ENCODE measurements at places on chromosomes 16 and 17.
A peak's percentile ranks its signal among the peaks of the same experiment; 100 is the strongest.

DNA sequence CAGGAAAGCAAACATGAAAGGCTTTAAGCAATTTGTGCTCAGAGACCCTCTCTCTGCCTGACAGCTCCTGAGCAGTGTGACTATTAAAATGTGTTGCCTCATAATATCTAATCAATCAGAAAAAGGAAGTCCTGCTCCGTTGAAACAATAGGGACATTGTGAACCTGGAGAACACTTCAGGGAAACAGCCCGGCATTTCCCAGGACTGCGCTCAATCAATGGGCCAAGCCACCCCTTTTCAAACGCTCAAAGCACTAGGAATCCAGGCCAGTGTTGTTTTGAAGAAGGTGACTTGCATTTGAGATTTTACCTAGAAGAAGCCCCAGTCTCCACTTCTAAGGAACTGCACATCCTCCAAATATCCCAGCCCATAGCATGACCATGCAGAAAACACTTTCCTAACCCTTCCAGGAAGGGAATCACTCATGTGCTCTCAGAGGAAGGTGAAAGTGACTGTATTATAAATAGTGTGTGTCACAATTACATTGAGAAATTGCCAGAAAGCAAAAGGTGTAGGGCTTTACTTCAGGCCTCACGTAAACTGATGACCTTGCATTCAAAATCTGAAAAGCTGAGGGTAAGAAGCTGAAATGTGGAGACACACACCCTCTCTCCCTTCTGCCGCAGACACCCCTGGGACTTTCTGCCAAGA is 19.4 kb downstream of the CDRT4 start:
- H3K4me3 ChIP-seq: no peak overlapping the region
- H3K27ac ChIP-seq: no peak overlapping the region
- no peak for ATAC-seq
- H3K27me3 ChIP-seq: no peaks in the 10 kb centered on the region
- no peaks in the 10 kb centered on the region for H3K4me1 ChIP-seq

DNA sequence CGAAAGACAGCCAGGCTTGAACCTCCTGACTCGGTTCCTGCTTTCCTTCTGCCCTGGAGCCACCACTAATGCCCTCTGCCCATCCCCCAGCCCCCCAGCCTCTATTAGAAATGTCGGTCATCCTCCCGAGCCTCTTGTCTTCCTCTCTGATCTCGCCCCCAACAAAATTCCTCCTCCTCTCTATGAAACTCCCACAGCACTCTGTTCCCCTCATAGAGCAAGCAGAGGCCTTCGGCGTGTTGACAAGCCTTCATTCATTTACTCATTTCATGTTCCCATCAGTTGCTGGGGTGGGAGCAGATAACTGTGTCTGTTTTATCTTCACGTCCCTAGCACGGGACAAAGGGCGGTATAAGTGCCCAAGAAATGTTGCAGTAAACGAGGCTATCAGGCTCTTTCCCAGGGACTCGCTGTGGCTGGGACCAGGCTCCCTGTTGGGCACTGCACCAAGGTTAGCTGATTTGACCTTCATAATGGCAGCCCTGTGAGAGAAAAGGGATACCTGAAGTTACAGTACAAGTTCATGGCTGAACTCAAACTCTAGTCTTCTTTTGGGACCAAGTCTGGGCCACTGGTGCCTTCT is 7.8 kb downstream of the FBXL19 start:
- no peak overlapping the region for H3K27ac ChIP-seq
- no peaks in the 10 kb centered on the region for H3K27me3 ChIP-seq
- peaks cover 42% of the 10 kb centered on the region for H3K36me3 ChIP-seq
- H3K4me3 ChIP-seq: no peak overlapping the region

DNA sequence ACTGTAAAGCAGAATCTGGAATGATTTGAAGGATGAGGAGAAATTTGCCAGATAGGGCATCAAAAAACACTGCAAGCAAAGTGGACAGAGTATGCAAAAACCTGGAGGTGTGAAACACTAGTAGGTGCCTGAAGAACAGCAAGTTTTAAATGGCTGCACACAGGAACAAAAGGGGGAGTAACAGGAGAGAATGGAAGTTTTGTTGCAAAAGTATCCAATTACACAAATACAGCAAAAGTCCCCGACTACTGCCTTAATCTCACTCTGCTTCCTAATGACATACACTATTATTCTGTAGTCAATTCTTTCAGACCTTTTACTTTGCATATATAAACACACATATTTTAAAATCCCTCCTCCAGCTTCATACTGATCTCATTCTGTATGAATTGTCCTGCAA is 1.5 kb downstream of the HEATR6 start:
- H3K36me3 ChIP-seq: peaks cover 19% of the 10 kb centered on the region
- ATAC-seq: no peak
- peak overlapping the region; percentile 83 for H3K4me3 ChIP-seq

DNA sequence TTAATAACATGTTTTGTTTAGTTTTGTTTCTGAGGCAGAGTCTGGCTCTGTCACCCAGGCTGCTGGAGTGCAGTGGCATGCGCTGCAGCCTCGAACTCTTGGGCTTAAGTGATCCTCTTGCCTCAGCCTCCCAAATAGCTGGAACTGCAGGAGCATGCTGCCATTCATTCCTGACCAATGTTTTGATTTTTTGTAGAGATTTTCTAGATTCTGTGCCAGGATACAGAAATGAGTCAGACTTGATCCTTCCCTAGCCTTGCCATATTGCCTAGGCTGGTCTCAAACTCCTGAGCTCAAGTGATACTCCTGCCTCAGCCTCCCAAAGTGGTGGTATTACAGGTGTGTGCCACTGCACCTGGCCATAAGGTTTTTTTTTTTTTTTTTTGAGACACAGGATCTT is 17.7 kb downstream of the TAOK1 start:
- no peak overlapping the region for H3K4me3 ChIP-seq
- H3K27me3 ChIP-seq: no peaks in the 10 kb centered on the region
- H3K4me1 ChIP-seq: peaks cover 52% of the 10 kb centered on the region
- no peak overlapping the region for H3K27ac ChIP-seq

GRCh38 chr17:18850679-18851078 is 7.3 kb upstream of the PRPSAP2 start:
- H3K4me1 ChIP-seq: peaks cover 22% of the 10 kb centered on the region
- no peaks in the 10 kb centered on the region for H3K27me3 ChIP-seq
- H3K27ac ChIP-seq: no peak overlapping the region

GRCh38 chr17:8806926-8807550 is 7.9 kb upstream of the MFSD6L start:
- peaks cover 40% of the 10 kb centered on the region for H3K4me1 ChIP-seq
- peak overlapping the region; percentile 100 for H3K27ac ChIP-seq
- peaks cover 28% of the 10 kb centered on the region for H3K36me3 ChIP-seq
- peak; percentile 98 for ATAC-seq
- peak overlapping the region; percentile 71 for H3K4me3 ChIP-seq

GRCh38 chr17:31388770-31389656 is 2.5 kb upstream of the RAB11FIP4 start:
- no peak overlapping the region for H3K27ac ChIP-seq
- H3K4me1 ChIP-seq: peaks cover 25% of the 10 kb centered on the region
- no peaks in the 10 kb centered on the region for H3K36me3 ChIP-seq
- H3K4me3 ChIP-seq: no peak overlapping the region
- peak; percentile 55 for ATAC-seq
- H3K27me3 ChIP-seq: peaks cover 42% of the 10 kb centered on the region

- H3K27ac ChIP-seq: no peak overlapping the region
- H3K36me3 ChIP-seq: no peaks in the 10 kb centered on the region
These were observed 59.2 kb downstream of the ATP2C2 start for GRCh38 chr16:84427553-84427952.

- H3K36me3 ChIP-seq: no peaks in the 10 kb centered on the region
- H3K4me3 ChIP-seq: no peak overlapping the region
- no peak for ATAC-seq
- H3K27ac ChIP-seq: no peak overlapping the region
- peaks cover 34% of the 10 kb centered on the region for H3K27me3 ChIP-seq
These were observed 59.6 kb downstream of the TNFRSF13B start for GRCh38 chr17:16912021-16912962.

GRCh38 chr16:67256701-67257230 is 8.0 kb downstream of the SLC9A5 start:
- H3K4me3 ChIP-seq: no peak overlapping the region
- no peak for ATAC-seq
- H3K36me3 ChIP-seq: no peaks in the 10 kb centered on the region
- no peaks in the 10 kb centered on the region for H3K4me1 ChIP-seq
- H3K27ac ChIP-seq: no peak overlapping the region
- H3K27me3 ChIP-seq: no peaks in the 10 kb centered on the region

DNA sequence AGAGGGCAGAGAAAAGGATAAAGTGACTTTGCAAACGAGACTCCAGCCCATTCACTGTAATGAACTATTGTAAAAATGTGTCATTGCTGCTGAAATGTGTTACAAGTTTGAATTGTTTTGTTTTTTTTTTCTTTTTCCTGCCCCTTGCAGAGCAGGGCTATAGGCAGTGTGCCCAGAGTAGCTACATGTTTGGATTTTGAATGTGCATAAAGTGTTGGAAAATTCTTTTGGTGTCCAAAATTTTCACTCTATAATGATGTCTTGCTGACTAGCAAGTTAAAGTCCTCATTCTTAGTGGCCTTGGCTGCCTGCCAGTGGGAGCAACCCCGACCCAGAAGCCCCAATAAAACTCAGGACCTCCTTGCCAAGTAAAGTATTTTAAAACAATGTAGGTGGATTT is 66.5 kb downstream of the IGF2BP1 start:
- no peak for ATAC-seq
- no peak overlapping the region for H3K27ac ChIP-seq
- H3K4me1 ChIP-seq: no peaks in the 10 kb centered on the region
- H3K4me3 ChIP-seq: no peak overlapping the region

GRCh38 chr16:3780570-3780969 is 63.2 kb upstream of the TRAP1 start:
- no peak overlapping the region for H3K4me3 ChIP-seq
- peaks cover 22% of the 10 kb centered on the region for H3K4me1 ChIP-seq
- H3K27ac ChIP-seq: no peak overlapping the region
- ATAC-seq: peak; percentile 48
- H3K27me3 ChIP-seq: no peaks in the 10 kb centered on the region

GRCh38 chr17:32954477-32954876 is 26.5 kb downstream of the TMEM98 start:
- H3K4me3 ChIP-seq: no peak overlapping the region
- peaks cover 22% of the 10 kb centered on the region for H3K27me3 ChIP-seq
- H3K4me1 ChIP-seq: no peaks in the 10 kb centered on the region

DNA sequence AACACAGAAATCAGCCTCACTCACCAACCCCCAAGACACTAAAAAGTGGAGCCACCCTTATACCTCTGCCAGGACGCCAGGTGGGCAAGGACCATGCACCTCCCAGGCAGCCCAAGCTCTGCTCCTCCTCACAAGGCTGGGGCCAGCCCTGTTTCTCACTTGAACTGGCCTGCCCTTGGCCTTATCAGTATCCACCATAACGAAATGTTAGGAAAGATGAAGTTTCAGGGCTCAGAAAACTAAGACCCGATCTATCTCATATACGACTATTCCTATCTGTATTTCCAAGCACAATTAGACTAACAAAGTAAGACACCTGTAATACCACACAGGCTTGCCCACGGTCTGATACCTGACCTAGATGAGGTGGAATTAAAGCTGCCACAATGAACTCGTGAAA is 6.9 kb downstream of the FBXO31 start:
- no peaks in the 10 kb centered on the region for H3K27me3 ChIP-seq
- peaks cover 39% of the 10 kb centered on the region for H3K4me1 ChIP-seq
- peaks cover 14% of the 10 kb centered on the region for H3K36me3 ChIP-seq
- H3K27ac ChIP-seq: no peak overlapping the region
